GM10248 (cell line): ENCODE measurements at places on chromosomes 6 and 20.

DNA sequence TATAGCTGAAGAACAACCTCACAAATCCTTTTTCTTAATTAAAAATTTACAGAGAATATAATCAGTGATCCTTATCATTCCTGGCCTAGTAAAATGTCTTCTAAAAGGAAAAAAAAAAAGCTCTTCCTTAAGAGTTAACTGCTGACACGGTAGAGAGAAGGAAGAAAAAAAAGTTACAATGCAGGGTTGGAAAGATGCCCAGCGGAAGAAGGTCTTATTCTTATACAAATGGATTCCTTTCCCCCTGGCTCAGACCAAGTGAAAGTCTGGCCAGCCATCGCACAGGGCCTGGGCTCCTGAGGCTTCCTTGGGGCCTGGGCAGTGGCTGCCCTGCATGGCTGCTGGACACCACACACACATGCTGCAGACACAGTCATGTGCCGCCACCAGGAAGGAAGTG, 688.6 kb downstream of the TENT5A start:
- no peak for DNase-seq

DNA sequence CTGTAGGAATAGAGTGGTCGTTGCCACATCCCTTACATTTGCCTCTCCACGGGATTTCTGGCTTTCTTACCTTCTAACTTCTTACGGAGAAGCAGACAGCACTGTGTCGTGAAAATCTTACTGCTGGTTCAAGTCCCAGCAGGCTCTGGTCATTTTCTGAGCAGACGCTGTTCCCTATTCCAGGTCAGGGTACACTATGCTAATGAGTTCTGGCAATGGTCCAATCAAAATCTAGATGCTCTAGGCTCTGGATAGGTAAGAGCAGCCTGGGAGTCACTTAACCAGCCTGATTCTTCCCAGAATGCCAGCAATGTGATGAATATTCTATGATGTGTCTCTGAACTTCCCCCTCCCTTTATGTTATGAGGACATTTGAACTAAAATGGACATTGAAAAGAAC, at the start of gene GCM1:
TSS of gene GCM1 (minus strand) at position 158 of the 400 bp plus-strand sequence. CDS start 3,209 bp downstream, outside the sequence.
- DNase-seq = no peak

DNA sequence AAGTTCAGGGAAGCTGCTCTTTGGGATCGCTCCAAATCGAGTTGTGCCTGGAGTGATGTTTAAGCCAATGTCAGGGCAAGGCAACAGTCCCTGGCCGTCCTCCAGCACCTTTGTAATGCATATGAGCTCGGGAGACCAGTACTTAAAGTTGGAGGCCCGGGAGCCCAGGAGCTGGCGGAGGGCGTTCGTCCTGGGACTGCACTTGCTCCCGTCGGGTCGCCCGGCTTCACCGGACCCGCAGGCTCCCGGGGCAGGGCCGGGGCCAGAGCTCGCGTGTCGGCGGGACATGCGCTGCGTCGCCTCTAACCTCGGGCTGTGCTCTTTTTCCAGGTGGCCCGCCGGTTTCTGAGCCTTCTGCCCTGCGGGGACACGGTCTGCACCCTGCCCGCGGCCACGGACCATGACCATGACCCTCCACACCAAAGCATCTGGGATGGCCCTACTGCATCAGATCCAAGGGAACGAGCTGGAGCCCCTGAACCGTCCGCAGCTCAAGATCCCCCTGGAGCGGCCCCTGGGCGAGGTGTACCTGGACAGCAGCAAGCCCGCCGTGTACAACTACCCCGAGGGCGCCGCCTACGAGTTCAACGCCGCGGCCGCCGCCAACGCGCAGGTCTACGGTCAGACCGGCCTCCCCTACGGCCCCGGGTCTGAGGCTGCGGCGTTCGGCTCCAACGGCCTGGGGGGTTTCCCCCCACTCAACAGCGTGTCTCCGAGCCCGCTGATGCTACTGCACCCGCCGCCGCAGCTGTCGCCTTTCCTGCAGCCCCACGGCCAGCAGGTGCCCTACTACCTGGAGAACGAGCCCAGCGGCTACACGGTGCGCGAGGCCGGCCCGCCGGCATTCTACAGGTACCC, at the start of gene ESR1:
TSS of gene ESR1 (plus strand) at position 170 of the 858 bp plus-strand sequence. CDS start at position 401, 231 bp downstream.
- no peak for DNase-seq

DNA sequence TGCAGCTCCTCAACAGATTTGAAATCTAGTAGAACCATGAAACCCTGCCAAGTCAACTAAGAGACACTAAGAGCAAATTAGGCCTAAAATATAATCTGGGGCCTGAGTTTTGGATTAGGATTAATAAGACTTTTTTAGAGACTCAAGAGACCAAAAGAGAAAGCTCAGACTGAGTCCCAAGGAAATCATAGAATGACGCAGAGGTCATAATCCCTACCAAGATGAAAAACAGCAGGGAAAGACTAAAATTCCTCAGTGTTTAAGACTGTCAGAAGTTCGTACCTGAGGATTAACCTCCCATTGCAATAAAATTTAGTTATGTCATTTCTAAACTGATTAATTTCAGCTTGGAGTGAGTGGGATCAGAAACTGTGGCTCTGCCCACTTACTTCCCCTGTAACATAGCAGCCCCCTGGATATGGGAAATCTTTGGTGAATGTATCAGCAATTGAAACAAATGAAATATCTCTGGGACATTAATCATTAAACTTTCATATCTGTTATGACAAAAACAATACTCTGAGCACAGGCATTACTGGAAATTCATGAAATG, 200.3 kb downstream of the EDN1 start:
- DNase-seq = no peak

- DNase-seq = no peak
Observed at GRCh38 chr20:17601957-17602356, 32.1 kb downstream of the DSTN start.

DNA sequence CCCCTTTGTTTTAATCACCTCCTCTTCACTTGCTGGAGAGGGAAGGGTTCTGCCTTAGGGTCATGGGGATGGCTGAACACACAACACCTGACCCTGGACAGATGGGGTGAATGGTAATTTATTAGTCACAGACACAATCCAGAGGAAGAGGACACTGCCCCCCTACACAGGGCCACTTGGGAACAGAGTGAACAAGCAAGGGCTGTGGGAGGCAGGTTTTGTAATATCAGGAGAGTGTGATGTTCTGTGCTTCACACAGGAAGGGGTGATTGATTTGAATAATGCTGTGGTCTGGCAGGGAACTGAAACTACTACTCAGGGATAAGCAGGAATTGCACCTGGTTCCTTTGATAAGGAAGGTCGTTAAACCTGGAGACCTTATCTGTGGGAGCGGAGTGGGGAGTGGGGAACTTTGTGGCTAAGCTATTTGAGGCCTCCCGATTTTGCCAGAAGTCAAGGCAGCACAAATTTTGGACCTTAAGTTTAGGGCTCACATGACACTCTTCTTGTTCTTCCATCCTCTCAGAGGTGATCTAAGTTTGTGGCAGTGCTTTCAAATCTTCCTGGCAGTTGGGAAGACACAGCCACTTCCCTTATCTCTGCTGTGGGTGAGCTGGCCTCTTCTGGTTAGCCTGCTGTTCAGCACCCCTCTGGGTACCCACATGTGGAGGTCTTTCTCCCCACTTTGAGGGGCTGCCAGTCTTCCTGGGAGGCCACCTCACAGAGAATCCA, 77.8 kb downstream of the CD164 start:
- no peak for DNase-seq
